ENCODE measurements at places on chromosomes 12 and 14. TPM values are rescaled to one million over a fixed set of nuclear protein-coding genes. Genes with fewer than 3 reads are reported as not detected.

DNA sequence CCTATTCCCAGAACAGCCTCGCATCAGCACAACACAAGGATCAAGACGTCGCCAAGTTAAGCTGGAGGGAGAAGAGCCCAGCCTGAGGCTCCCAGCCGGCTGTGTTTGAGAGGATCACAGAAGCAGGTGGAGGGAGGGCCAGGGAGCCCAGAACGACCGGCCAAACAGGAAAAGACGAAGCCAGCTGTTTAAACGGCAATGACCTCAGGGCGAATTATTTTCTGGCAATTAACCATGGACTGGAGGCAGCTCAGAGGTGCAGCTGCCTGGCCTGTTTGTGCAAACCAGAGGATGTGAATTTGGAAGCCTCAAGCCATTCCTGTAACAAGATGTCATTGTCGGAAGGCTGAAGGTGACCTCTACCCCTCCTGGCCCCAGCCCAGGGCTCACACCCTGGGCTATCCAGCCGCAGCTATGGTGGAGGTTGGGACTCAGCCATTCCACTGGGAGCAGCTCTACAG, 175.8 kb upstream of the PRMT8 start:
- no peak for DNase-seq

- no peak for DNase-seq
Observed at GRCh38 chr12:17035372-17035771, 429.4 kb upstream of the LMO3 start.

GRCh38 chr14:59200195-59200594, 11.7 kb downstream of the DAAM1 start:
- no peak for DNase-seq

- DNase-seq, result no peak
Observed at GRCh38 chr14:31544816-31545215, 16.4 kb upstream of the NUBPL start.

TAS2R46 gene
- 2.8 TPM for total RNA-seq

DNA sequence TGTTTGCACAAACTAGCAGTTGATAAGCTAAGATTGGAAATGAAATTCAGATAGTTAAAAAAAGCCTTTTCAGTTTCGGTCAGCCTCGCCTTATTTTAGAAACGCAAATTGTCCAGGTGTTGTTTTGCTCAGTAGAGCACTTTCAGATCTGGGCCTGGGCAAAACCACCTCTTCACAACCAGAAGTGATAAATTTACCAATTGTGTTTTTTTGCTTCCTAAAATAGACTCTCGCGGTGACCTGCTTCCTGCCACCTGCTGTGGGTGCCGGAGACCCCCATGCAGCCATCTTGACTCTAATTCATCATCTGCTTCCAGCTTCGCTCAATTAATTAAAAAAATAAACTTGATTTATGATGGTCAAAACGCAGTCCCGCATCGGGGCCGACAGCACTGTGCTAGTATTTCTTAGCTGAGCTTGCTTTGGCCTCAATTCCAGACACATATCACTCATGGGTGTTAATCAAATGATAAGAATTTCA, 335.6 kb downstream of the TMEM121 start:
- peak; percentile 66 for DNase-seq

DNA sequence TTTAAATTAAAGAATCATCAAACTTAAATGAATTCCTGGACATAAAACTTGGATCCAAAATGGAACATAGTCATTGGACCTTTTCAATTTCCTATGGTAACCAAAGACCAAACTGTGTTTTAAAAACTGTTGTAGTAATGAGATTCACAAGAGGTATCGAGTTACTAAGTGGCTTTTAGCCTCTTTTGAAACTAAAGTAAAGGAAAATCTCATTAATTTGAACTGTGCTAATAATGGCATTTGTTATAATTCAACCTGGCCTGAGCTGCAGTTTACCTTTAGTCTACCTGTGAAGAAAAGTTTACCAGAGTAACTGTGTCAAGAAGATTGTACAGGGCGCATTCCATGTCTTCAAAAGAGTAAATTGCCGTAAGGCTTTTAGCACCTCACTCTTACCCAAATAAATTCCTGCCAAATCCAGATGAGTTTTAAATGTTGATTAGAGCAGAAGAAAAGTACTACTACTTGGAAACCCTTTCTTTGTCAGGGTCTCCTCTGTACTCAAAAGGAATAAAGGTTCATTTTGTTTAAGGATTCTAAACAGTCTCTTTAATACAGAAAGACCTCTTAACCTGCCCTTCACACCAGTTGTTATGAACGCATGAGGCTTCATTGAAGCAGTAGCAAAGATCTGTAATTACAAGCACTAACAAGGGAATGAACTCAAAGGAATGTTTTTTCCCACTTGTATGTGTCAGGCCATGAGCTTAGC, 17.1 kb upstream of the MED13L start:
- DNase-seq, result no peak

MYO1H gene
- total RNA-seq, result not detected

GRCh38 chr12:121018860-121019617, 2.8 kb upstream of the C12orf43 start:
- no peak for DNase-seq

GRCh38 chr12:93880853-93881522, 203.8 kb downstream of the CRADD start:
- DNase-seq, result no peak

MAP1LC3B2 gene
- 2.2 TPM for total RNA-seq

DNA sequence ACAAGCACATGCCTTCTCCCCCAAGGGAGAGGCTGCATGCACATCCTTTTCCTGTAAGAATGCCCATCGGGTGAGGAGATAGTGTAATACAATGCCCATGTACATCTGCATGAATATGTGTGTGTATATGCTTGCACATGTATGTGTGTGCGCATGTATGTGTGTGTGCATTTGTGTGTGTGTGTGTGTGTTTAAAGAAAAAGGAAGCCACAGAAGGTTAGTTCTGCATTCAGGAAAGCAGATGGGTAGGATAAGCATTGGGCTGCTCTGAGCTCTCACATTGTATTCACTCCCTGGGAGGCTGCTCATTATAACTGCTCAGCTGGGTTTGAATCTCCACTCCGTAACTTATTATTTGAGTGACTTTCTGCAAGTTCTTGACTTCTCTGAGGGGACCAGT, 74.3 kb downstream of the GALNT8 start:
- no peak for DNase-seq

CMA1 gene
- not detected for total RNA-seq

GRCh38 chr14:61192989-61193388, 88.1 kb downstream of the TMEM30B start:
- DNase-seq, result no peak
